ENCODE measurements at places on chromosomes 1 and 21.

DNA sequence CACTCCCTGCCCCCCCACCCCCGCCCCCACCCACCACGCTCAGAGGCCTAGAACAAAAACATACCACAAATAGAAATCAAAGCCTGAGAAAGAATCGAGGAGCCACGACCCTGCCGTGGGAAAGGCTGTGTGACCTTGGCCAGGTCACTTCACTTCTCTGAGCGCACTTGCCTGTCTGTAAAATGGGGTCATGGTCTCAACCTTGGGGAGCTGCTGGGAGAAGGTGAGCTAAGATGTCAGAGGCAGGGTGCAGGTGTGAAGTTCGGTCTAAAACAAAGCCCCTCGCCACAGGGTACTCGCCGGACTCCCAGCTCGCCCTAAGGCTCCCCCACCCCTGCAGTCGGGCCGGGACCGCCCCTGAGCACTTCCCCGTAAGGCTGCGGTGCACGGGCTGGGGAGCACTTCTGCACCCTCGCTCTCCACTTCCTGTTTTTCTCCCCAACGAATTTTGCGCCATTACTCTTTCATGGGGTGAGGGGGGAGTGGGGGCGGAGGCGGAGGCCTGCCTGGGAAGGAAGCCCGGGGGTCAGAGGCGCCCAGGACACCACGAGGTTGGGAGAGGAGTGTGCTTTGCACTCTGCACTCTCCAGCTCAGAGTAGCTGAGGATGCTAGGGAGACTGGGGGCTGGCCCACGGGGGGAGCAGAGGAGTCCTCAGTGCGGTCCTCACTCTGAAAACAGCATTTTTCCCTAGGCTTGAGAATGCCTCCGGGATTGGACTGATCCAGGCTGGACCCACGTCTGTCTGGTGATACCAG, 21.9 kb upstream of the PIK3CD start:
- peak; percentile 43 for DNase-seq

GRCh38 chr1:86687595-86687994, 16.8 kb upstream of the SH3GLB1 start:
- no peak for DNase-seq

DNA sequence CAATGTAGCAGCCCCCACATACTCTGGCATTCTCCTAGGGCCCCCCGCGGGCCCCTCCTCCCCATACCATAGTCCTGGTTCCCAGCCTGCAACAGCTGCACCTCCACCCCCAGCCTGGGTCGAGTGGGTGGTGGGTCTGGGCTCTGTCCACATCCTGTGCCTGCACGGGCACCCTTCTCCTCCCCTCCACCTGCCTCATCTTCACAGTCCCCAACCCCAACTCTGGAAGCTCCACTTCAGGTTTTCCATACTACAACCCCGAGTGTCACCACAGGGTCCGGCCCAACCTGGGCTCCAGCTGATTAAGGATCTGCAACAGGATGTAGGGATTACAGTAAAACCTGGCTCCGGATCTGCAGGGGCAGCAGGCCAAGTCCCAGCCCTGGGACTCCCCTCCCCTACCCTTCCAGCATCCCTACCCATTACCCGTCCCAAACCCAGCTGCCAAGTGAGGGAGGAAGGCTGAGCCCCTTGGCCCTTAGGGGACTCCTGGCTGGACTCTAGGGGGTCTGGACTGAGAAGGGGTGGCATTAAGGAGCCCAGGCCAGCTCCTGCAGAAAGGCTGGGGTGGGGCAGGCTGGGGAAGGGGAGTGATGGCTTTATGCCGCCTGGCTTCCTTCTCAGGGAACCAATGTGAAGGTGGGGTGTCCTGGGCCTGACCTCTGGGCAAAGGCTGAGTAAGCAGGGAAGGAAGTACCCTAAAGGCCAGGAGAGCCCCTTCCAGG, 116.8 kb downstream of the CASZ1 start:
- DNase-seq = no peak

DNA sequence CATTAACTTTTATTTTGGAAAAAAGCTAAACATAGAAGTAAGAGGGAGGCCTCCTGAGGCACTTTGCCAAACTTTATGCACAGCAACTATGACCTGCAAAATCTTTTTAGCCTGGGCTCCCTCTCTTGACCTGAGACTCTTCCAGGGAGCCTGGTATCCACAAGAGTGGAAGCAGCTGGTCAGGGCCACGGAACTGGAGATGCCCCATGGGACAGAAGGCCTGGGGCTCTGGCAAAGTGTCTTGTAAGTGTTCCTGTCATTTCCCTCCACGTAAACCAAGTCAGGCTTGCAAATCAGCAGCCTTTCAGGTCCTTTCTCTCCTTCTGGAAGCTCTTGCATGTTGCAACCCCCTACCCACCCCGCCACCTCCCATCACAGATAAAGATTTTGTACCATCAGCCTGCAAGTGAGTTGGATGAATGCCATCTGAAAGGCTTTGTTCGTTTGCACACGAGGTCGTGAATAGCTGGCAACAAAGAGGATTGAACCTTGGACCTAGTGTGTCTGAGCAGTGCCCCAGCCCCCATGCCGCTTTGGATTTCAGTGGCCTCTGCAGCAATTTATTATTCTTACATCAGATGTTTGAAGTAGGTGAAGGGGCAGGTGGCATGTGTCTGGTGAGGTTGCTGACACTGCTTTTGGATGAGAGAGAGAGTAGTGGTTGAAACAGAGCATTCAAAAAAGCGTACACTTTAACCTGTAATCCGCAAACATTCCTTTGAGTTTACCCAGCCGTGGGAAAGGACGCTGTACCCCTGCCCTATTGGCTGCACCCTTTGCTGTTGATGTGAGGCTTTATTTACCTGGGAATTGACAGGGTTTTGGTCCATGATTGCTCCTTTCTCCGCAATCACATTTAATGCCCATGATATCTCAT, 91.6 kb downstream of the GALNT2 start:
- DNase-seq = no peak

Measured in stimulated activated CD8-positive, alpha-beta memory T cell treated with anti-CD3 and anti-CD28 coated beads, Interleukin-2, amount 100 ng/mL, for 1 hour (primary cell).